ENCODE measurements at places on chromosomes 2 and 18.

DNA sequence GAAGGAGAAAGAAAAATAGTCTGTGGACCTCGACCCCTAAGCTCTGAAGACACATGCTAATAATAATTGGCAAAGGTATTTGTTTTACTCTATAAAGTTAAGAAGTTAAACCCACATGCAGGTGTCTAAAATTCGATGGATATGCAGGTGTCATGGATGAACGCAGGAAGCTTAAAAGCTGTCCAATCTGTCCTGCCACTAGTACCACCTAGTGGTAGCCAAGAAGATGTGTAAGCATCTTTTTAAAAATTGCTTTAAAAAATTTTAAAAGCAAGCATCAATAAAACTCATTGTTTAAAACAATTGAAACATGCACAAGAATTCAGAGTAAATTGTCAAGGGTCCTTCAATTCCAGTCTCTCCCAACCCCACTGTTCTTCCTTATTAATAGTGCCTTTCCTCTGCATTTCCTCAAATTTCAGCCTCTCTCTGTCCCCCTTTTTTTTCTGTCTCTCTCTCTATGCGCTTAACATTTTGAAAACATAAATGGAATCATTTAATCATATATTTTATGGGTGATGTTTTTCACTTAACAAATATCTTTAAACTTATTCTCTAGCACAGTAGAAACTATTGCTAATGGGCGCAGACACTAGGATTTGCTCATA lies 30.6 kb upstream of the PPP3R1 start:
- DNase-seq = peak; percentile 61

- no peak for DNase-seq
Observed at GRCh38 chr2:26072925-26073768, 39.3 kb downstream of the RAB10 start.

GRCh38 chr2:135052997-135053474 lies 944 bp downstream of the RAB3GAP1 start:
- DNase-seq = no peak

DNA sequence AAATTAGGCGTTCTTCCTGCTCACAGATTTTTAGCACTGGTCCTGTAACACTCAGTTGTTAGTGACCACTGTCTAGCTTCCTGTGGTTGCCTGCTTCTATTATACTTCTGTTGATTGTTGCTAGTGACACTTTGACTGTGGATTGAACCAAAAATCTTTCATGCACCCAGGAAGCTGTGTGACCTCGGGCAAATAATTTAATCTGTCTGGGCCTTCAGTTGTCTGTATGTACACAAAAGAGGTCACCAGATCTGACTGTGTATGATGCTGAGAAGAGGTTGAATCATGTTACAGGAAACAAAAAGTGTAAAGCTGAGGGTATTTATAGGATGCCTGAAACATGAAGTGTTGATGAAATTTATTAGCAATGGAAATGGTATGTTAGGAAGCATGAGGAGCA lies 12.7 kb downstream of the ICOS start:
- DNase-seq = no peak

GRCh38 chr18:36034299-36034895 lies 33.0 kb downstream of the RPRD1A start:
- no peak for DNase-seq

GRCh38 chr2:64063454-64063853 lies 44.2 kb upstream of the VPS54 start:
- DNase-seq = no peak

GRCh38 chr2:65425276-65425675 lies 7.1 kb downstream of the SPRED2 start:
- no peak for DNase-seq

- no peak for DNase-seq
Observed at GRCh38 chr18:43382641-43383403, 105.5 kb upstream of the SYT4 start.

DNA sequence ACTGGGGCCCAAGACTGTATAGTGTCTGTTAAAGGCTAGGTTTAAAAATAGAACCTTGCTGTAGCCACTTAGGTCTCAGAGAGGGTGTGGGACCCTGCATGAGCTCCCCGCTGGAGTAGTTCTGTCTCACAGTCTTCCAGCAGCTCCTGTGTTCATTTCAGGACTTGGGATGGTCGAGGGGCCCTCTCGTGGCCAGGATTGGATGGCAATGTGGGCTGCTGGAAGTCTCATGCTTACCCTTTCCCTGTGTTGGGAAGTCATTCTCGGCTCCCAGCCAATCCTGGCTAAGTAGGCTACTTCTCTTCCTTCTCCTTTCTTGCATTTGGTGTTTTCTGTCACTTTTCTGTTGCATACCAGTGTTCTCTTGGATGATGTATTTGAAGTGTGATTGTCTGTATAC lies 284.0 kb upstream of the GCFC2 start:
- no peak for DNase-seq

DNA sequence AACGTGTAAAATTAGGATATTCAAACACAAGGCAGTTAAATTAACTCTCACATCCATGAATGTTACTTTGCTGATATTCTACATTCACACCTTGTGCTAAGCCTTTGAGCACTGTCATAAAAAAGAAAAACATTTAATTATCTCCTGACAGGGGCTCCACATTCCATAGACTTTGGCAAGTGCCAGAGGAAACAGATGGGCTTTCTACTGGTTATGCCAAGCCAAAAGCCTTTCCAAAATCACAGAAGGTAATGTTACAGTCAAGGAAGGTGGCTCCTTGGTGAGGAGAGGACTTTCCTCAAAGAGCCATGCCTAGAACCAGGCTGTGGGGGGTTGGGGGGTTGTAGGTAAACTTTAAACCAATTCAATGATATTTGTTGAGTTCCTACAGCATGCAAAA lies 12.4 kb downstream of the MYO5B start:
- no peak for DNase-seq

DNA sequence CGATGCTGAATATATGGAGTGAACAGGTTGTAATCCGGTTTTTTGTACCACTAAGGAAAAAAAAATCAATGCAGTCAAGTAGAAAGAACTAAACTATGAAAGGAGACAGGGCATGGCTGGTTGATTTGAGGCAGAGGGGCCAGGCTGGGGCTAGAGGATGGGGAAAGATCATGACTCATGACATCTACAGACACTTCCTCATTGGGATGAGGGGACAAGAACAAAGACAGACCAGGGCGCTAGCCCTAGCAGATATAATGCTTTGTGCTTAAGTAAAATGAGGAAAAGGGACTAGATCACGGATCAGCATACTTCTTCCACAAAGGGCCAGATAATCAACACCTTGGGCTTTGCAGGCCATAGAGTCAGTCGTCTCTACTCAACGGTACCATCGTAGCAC lies 55.8 kb downstream of the ST6GAL2 start:
- DNase-seq = no peak

GRCh38 chr18:42156281-42156680 lies 201.2 kb downstream of the PIK3C3 start:
- DNase-seq = no peak

DNA sequence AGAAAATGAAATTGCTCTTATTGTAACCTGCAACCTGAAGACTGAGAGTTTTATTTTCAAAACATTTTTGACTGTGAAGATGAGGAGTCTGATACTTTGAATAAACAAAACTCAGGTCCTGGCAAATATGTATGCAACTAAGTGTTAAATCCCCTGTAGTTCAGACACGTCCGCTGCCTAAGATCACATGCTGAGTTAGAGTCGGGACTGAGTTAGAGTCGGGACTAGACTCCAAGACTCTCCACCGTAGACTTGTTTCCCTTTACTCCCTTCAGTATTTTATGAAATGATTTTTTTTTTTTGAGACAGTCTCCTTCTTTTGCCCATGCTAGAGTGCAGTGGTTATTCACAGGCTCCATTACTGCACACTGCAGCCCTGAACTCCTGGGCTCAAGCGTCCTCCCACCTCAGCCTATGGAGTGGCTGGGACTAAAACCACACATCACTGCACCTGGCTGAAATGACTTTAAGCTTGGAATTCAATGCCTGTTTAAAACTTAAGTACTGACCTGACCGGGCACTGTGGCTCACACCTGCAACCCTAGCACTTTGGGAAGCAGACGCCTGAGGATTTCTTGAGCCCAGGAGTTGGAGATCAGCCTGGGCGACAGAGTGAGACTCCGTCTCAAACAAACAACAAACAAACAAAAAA lies 28.0 kb upstream of the PMAIP1 start:
- no peak for DNase-seq

DNA sequence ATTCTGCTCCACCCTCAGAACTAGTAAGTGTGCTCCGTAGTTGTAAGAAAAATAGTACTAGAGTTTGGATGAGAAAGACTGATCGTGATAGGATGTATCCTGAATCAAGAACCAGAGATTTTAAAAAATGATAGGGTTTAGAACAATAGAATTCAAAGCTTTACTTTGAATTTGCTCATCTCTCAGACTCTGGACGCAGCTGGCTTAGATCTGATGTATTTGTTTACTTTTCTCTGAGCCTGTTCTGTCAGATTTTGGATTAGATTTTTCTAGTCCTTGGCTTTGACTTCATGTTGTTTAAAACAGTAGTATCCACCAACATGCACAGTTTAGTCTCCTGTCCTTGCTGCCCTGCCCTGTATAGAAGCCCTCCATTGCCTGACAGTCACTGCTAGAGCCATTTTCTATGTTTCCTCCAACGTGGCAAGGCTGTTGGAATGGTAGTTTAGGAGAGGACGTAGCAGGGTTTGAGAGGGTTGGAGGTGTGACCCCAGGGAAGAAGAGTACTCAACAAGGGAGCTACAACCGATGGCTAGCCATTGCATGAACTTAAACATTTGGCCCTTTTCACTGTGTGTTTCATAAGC lies 92.4 kb downstream of the MYO3B start:
- DNase-seq = no peak

GRCh38 chr2:216696751-216697560 lies 1.6 kb upstream of the IGFBP5 start:
- DNase-seq = no peak

Measured in LoVo (cell line).